KBM-7 (cell line): ENCODE measurements at places on chromosomes 3 and 15.

GRCh38 chr3:63979093-63979885 is 44.0 kb downstream of the PSMD6 start:
- DNase-seq: no peak

- no peak for DNase-seq
Measured at GRCh38 chr15:81105545-81105944, 28.5 kb upstream of the CFAP161 start.

DNA sequence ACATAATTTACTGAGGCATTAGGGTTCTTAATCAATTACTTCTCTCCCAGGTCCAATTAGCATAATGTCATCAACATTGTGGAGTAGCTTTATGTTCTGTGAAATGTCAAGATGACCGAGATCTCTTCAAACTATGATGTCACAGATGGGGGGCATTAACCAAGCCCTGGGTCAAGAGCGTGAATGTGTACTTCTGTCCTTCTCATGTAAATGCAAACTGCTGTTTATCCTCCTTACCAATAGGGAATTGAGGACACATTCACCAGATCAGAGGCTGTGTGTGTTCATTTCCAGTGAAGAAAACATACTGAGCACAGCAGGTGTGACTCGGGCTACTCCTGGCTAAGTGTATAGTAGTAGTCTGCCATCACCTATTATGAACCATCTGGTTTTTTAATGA is 177.9 kb downstream of the MINAR1 start:
- no peak for DNase-seq

DNA sequence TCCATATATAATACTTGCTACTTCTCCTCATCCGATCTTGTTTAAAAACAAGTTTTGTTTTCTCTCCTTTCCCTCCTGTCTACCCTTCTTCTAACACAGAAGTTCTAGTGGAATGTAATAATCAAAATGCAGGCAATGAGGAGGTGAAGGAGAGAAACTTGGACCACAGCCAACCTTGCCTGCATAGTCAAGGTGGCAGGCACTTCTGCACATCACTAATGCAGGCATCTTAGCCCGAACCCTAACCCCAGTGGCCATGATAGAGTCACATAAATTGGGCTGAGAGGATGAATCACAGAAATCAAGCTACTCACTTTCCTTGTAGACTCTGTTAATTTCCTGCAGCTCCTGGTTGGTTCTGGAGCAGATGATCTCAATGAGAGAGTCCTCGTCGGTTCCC is 41.0 kb downstream of the ANXA2 start:
- DNase-seq: no peak

DNA sequence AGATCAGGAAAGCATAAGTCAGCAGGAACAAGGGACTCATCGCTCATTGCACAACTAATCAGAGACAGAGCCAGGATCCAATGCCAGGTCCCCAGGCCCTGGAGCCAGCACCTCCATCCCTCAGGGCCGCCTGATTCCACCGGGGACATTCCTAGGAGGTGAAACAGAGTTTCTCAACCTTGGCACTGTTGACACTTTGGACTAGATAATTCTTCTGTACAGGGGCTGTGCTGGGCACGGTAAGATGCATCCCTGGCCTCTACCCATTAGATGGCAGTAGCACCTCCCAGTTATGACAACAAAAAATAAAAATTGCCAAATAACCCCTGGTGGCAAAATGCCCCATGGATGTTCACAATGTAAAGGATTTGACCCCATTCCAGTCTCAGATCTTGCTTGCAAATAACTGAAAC is 127.7 kb downstream of the MTHFS start:
- peak; percentile 60 for DNase-seq

DNA sequence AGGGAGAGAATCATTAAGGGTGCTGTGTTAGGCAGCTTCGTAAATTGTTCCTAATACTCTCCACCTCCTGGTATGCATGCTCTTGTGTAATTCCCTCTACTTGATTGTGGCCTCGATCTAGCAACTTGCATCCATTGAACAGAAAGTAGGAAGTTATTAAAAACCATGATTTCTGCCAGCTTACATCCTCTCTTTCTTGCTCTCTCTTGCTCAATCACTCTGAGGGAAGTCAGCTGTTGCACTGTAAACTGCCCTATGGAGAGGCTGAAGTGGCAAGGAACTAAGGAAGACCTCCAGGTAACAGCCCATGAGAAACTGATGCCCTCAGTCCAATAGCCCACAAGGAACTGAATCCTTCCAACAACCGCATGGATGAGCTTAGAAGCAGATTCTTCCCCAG is 92.6 kb downstream of the ERC2 start:
- DNase-seq: peak; percentile 5

- DNase-seq: no peak
Measured at GRCh38 chr3:184186184-184186901, at the start of gene ABCF3. Gene ABCF3, plus strand, starts transcription at chr3:184186199. Its CDS starts 9 bp downstream, at chr3:184186208.

DNA sequence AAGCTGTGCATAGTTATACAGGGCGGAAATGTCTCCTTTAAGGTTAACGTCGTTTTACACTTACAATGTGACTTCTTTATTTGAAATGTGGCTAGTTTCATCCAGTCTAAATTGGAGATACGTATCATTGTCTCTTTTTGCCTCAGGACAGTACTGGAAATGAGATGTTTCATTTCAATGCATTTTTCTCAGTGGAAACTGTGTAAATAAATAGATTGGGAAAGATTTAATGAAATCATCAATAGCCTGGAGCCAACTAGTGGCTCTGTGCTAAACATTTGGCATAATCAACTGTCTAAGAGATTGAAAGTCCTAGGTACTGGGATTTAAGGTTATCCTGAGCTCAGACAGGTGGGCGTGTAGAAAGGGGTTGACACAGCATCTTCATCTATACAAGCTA is 691.5 kb upstream of the CCDC54 start:
- no peak for DNase-seq

- no peak for DNase-seq
Measured at GRCh38 chr3:86451749-86452148, 539.2 kb downstream of the VGLL3 start.
